ENCODE measurements at places on chromosomes 12 and 14.

- no peak for DNase-seq
Measured at GRCh38 chr12:100114574-100114973, 28.1 kb downstream of the BLTP3B start.

DNA sequence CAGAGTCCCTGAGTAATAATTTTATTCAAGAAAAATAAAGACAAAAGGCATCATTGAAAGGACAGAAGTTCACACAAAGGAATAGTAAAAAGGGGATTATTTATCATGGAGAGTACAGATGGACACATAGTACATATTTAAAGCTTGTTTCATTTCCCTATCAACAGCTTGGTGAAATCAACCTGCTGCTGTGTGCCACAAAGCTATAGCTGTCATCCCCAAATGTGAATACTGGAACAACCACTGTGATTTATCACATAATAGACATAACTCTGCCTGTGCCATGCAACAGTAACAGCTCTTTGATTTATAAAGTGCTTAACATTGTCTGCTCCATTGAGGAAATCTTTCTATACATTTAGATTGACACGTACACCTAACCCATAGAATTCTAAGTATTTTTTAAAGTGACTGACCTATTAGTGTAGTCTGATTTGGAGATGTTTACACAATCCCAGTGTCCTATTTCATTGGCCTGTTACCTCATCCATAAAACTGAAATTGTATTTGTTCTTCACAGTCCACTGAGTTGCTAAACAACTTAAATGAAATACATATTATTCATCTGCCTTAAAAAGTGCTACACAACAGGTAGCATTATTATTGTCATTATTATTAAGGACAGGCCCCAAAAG, 3.3 kb downstream of the NEMF start:
- DNase-seq, result no peak

- DNase-seq, result no peak
Measured at GRCh38 chr12:76360316-76360715, 12.1 kb upstream of the BBS10 start.

DNA sequence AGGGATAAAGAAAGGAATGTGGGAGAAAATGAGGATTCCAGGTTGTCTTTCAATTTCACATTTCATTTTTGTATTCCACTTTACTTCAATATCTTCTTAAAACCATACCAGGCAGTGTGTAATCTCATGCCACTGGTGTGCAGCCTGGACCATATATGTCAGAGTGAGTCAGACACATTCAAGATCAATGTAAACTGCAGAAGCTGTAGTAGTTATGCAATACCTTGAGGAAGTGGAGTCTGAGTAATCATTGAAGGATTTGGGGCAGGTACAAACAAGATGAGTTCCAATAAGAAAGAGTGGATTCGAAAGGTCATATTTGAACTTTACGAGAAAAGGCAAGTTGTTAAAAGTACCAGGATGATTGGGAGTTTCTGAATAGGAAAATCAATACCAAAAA, 14.1 kb downstream of the PLCZ1 start:
- DNase-seq, result no peak

GRCh38 chr14:39841088-39841487, 408.9 kb upstream of the FBXO33 start:
- DNase-seq, result no peak

DNA sequence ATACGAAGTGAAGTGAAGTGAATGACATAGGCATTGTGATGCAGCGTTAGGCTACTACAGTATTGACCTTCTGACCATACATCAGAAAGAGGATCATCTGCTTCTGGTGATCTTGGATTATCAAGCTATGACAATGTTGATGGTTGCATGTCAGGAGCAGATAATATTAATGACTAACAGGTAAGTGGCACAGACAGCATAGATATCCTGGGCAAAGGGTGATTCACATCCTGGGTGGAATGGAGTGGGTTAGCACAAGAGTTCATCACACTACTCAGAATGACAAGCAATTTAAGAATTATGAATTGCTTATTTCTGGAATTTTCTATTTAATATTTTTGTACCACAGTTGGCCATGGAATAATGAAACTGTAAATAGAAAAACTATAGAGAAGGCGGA, 397.9 kb upstream of the ATP2B1 start:
- DNase-seq, result no peak

DNA sequence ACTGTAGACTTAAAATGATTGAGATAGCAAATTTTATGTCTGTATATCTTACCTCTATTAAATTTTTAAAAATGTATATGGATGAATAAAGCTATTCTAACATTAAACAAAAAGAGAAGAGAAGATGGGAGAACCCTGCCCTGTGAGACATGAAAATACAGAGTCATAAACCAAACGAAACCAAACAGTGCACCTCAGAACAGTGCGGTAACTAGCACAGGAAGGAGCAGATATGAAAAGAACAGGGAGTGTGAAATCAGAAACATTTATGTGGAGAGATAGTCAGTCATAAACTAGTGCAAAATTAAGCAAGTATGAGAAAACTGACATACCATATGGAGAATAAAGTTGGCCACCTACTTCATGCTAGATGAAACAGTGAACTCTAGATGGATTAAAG, 135.1 kb downstream of the ERC1 start:
- no peak for DNase-seq

DNA sequence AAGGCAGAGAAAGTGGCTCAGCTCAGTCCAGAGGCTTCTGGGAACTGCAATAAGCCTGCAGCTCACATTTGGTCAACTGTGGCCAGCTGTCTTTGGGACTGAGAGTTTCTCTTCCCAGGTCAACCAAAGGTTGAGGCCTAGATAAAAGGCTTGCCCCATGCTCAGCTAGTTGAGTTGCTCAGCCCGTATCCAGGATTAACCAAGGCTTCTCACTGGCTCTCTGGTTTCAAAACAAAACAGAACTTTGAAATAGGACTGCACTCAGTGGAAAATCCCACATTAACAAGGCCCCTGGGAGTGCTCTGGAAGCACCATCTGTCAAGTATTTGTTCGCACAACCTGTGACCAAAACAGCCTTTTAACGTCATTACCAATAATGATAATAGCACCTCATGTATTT, 40.3 kb upstream of the NUAK1 start:
- no peak for DNase-seq

- DNase-seq, result no peak
Measured at GRCh38 chr12:95990136-95990535, 6.0 kb downstream of the HAL start.

- DNase-seq, result no peak
Measured at GRCh38 chr12:46493834-46494181, 121.2 kb upstream of the SLC38A2 start.

- no peak for DNase-seq
Measured at GRCh38 chr12:52899338-52900035, 5.4 kb downstream of the KRT8 start.

Data from stimulated activated effector memory CD8-positive, alpha-beta T cell treated with anti-CD3 and anti-CD28 coated beads, Interleukin-12 subunit alpha, Interleukin-12 subunit beta, amount 100 ng/mL, for 72 hours (primary cell).